ENCODE measurements at places on chromosomes 4 and X. TPM values are rescaled to one million over a fixed set of nuclear protein-coding genes. Genes with fewer than 3 reads are reported as not detected.

DNA sequence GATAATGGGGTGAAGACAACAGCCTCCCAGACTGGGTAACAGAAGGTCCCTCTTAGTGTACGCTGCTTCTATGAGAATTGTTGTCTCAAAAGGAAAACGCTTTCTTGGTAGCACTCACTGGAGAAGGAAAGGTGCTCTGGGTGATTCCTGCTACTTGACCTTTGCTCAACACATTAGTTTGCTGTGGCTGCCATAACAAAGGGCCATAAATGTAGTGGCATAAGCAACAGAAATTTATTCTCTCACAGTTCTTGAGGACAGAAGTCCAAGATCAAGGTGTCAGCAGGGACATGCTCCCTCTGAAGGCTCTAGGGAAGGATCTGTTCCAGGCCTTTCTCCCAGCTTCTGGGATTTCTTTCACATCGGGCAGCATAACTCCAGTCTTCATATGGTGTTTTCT, 19.0 kb downstream of the HCCS start:
- no peak for DNase-seq

PRDM8 gene
- total RNA-seq: 8.5 TPM

- DNase-seq: no peak
Measured at GRCh38 chrX:149453906-149454822, 50.9 kb downstream of the IDS start.

GRCh38 chrX:16826207-16826606, 39.9 kb downstream of the TXLNG start:
- peak; percentile 23 for DNase-seq

- no peak for DNase-seq
Measured at GRCh38 chrX:19727887-19728648, 159.3 kb downstream of the SH3KBP1 start.

CCDC160 gene
- not detected for total RNA-seq

BMP15 gene
- total RNA-seq: not detected

PRSS12 gene
- 9.7 TPM for total RNA-seq

AWAT2 gene
- not detected for total RNA-seq

GRCh38 chr4:8322794-8323704, 53.5 kb downstream of the HTRA3 start:
- DNase-seq: no peak

DKC1 gene
- 54.9 TPM for total RNA-seq

DNA sequence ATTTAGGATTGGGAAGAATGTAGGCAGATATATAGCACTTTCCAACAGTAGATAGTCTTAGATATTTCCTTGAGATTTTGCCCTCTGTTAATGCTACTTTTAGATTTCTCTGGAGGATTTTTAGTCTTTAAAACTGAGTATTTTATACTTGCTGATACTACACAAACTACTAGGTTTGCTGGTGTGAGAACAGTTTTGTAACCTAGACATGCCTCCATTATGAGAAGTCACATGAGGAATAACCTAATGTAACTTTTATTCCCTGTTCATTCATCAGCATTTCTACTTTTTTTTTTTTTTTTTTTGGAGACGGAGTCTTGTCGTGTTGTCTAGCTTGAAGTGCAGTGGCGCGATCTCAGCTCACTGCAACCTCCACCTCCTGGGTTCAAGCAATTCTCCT, 137.2 kb downstream of the RAPGEF2 start:
- no peak for DNase-seq

- no peak for DNase-seq
Measured at GRCh38 chr4:146124023-146124680, 51.4 kb upstream of the LSM6 start.

C4orf51 gene
- total RNA-seq: not detected

ODAPH gene
- total RNA-seq: not detected

GRCh38 chr4:7281691-7282665, 89.6 kb downstream of the SORCS2 start:
- DNase-seq: no peak

DNA sequence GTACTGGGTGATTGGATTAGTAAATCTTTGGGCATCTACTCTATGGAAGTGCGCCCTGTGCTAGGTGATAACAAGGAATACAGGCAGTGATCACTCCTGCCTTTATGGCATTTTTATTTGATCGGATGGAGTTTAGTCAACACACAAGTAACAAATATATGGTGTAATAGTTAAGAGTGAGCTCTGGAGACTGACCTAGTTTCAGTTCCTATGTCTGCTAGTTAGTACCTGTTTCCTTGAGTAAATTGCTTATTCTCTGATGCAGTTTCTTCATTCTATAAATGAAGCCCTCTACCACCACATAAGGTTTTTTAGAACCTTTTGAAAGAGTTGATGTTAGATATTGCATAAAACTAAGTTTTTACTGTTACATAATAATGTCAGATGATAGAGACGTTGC, 134.6 kb downstream of the KDM6A start:
- DNase-seq: no peak

DNA sequence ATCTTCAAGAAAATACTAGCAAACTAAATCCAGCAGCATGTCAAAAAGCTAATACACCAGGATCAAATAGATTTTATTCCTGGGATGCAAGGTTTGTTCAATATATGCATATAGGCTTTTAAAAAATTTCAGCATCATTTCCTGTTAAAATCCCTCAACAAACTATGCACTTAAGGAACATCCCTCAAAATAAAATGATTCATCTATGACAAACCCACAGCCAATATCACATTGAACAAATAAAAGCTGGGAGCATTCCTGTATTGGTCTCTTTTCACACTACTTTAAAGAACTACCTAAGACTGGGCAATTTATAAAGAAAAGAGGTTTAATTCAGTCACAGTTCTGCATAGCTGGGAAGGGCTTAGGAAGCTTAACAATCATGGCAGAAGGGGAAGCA, 726.7 kb downstream of the GRXCR1 start:
- no peak for DNase-seq

GRCh38 chr4:26420913-26421312, 69.4 kb downstream of the CCKAR start:
- no peak for DNase-seq

- DNase-seq: no peak
Measured at GRCh38 chr4:14084598-14084997, 457.1 kb upstream of the BOD1L1 start.

GRCh38 chrX:148204195-148204594, 223.1 kb downstream of the FMR1NB start:
- no peak for DNase-seq

CFAP47 gene
- total RNA-seq: not detected

DNA sequence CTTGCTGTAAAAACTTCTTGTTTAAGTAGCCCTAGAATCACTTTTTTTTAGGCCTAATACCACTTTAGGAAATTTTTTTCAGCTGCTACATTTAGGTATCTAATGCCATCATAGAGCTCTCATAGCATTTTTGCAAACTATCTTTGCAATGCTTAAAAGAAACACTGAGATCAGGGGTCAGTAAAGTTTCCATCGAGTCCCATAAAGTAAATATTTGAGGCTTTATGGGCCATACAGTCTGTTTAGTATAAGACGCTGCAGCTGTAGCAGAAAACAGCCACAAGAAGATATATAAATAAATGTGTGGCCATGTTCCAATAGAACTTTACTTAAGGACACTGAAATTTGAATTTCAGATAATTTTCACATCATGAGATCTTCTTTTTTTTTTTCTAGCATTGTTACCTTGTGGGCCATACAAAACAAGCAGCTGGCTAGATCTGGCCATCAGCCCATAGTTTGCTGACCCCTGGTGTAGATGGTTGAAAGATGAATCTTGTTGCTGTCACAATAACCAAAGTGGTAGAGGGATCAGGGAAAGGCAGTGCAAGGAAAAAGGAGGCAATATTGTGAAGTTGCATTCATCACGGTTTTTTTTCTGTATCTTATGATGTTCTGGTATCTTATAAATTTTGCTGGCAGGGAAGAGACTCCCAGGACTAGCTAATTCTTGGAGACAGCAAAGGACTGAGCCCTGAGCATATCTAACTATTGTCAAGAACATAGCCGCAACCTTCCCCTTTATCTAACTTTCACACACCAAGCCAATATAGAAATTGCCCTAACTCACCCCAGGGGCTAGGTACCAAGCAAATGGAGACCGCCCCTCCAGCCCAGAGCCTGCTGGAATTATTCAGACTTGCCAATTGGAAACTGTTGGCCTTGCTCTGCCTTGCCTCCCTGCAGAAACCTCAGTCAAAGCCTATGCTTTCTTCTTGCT, 46.6 kb downstream of the RASGEF1B start:
- DNase-seq: no peak

DNA sequence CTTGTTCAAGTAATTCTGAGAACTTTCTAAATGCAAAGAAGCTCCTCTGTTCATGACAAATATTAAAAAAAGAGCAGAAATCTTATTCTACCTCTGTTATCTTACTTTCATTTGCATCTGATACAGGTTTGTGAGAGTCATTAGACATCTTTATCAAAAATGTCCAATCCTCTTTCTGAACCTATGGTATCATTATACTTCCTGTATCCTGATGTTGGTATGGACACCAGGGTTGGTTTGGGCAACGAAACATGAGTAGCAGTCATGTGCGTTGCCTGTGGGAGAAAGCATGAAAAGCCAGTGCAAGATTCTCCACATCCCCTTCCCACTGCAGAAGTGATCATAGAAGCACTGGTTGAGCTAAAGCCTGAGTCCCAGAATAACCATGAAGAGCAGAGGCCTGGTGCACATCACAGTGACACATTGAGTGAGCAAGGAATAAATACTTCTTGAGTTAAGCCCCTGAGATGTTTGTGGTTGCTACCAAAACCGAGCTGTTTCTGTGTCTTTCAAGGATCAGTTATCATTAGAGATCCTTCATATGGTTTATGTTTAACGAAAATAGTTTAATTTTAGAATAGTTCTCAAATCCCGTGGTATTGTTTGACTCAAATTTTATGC, 197.2 kb downstream of the BANK1 start:
- no peak for DNase-seq

DNA sequence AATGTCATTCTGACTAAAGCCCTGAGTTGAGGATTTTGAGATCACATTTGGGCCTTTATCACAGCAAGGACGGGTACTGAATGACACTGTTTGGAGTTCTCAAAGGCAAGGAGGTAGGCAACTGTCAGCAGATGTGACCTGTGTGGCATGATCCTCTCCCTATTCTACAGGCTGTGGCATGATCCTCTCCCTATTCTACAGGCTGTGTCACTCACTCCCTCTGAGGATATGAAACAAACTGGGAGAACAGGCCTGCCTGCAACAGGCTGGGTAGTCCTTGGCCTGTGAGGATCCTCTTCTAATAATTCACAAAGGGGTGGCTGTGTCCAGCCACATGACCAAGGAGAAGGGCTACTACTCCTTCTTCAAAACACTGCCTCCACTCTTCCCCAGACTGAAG, 14.9 kb upstream of the TCEANC start:
- no peak for DNase-seq

ACSL1 gene
- total RNA-seq: 16.4 TPM

DNA sequence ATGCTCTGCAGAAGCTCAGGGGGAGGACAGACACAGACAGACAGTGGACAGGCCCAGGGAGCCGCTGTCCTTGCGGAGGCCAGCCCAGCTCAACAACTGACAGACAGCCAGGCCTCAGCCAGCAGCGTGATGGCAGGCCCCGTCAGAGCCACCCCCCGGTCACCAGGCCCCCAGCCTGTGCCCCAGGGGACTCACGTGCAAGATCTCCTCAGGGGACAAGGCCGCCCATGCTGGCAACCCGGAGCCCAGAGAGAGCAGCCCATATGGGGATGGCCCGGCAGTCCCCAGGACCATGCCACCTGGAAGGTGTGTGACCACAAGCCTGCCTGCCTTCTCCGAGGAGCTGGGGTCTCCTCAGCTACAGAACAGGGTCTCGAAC, 28.0 kb upstream of the MXD4 start:
- DNase-seq: no peak

DNA sequence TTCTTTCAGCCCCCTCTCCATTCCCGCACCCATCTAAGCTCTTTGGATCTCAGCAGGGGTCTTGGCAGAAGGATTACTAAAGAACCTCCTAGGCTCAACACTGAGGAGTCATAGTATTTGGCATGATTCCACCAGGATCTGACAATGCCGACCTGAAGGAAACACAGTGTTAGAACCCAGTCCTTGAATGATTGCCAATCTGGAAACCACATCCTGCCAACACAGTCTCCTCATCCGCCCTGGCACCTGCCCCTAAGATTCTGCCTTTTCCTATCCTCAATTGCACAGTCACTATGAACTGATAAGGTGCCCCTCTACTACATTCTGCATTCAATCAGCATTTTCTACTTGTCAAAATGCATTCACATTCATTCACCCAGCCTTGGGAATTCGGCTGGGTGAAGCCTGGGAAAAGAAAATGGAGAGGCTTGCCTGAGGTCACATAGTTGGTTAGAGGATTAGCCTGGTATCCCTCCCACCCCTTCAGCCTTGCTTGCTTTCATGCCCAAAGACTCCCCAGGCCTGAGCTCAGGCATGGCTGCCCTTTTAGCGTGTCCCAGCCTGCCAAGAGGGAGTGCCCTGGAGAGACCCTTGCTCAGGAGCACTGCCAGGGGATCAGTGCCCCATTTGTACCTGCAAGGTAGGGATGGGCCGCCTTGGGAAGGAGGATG, 2.2 kb upstream of the CLDN2 start:
- DNase-seq: no peak

- no peak for DNase-seq
Measured at GRCh38 chrX:131330735-131331134, 41.6 kb upstream of the IGSF1 start.

DNA sequence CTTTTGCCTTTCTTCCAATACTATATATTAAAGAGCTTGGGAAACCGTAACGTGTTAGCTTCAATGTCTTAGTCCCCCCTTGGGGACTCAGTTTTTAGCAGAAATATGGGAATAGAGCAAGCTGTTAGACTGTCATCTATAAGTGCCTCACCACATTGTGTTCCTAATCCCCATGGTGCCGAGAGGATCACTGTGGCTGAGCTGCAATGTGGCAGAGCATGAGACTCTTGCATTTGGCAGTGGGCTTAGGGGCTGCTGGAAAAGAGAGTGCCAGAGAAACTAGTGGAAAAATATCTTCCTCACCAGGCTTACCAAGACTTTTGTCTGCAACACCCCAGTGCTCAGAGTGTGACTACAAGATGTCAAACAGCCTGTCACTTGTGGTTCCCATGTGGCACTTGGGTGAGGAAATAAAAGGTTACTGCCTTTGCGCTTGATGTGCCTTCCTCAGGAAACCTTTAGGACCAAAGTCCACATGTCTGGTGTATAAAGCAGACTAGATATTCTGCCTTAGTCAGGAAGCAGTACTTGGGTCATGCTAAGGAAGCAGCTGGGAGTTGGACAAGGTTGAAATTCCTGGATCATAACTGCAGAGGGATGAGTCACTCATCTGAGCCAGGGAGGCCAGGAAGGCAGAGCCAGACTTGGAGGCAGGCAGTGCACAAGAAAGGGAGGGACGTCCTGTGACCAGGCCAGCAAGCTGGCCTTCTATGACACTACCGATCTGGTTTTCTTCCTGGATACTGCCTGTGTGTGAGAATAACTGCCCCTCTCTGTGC, 9.7 kb upstream of the MAGEA4 start:
- peak; percentile 56 for DNase-seq

Measured in SJSA1 (cell line).